ENCODE measurements at places on chromosomes 6 and 20. TPM values are rescaled to one million over a fixed set of nuclear protein-coding genes. Genes with fewer than 3 reads are reported as not detected.

Gene SRMS
- total RNA-seq = 1.6 TPM

Gene ZNF341
- total RNA-seq = 7.0 TPM

Gene RHAG
- total RNA-seq = not detected

Gene TDP2
- 46.1 TPM for total RNA-seq

Measured in prostate gland (tissue), 2 donors.